ENCODE measurements at places on chromosomes 5 and 9. TPM values are rescaled to one million over a fixed set of nuclear protein-coding genes. Genes with fewer than 3 reads are reported as not detected.

The UBAC1 gene
- 107 TPM for total RNA-seq

The GABRA6 gene
- total RNA-seq = not detected

The ANAPC2 gene
- 33.9 TPM for total RNA-seq

The ATG10 gene
- 2.9 TPM for total RNA-seq

The FOXD4L5 gene
- not detected for total RNA-seq

The SLC6A7 gene
- not detected for total RNA-seq

The SH3GL2 gene
- not detected for total RNA-seq

The ACSL6 gene
- total RNA-seq = 3.0 TPM

The GNA14 gene
- total RNA-seq = 1.9 TPM

GRCh38 chr5:116280149-116280803 is 195.5 kb downstream of the COMMD10 start:
- DNase-seq = no peak

DNA sequence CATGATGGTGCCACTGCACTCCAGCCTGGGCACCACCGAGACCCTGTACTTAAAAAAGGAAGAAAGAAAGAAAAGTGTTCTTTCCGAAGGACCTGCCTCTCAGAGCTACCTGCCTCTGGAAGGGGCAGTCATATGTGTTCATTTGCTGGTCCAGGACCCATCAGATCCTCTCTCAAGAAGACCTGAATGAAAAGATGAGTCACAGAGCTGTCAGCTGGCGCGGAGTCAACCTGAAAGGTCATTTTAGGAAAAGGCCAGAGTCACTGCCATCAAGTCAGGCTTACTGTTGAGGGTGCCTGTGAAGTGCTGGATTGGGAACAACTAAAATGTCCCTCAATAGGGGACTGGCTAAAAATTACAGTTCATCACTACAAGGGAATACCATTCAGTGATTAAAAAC is 14.9 kb upstream of the HRH2 start:
- DNase-seq = no peak

DNA sequence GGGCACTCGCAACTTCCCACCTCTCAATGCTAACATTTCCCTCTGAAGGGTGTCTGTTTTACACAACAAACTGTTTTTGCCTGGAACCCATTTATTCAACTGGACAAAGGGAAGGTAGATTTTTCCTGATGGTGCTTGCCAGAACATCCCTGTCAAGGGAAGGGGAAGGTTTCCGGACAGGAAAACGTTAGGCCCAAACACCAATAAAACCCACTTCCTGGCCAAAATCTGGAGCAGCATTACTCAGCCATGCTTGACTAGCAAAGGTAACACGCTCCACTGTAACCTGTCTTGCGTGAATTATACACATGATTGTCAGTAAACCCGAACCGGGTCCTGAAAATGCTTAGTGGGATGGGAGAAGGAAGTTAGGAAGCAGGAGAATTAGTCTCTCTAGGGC is 90.2 kb downstream of the SAXO1 start:
- DNase-seq = no peak

- no peak for DNase-seq
Measured at GRCh38 chr9:120383999-120384924, 195.7 kb downstream of the CDK5RAP2 start.

DNA sequence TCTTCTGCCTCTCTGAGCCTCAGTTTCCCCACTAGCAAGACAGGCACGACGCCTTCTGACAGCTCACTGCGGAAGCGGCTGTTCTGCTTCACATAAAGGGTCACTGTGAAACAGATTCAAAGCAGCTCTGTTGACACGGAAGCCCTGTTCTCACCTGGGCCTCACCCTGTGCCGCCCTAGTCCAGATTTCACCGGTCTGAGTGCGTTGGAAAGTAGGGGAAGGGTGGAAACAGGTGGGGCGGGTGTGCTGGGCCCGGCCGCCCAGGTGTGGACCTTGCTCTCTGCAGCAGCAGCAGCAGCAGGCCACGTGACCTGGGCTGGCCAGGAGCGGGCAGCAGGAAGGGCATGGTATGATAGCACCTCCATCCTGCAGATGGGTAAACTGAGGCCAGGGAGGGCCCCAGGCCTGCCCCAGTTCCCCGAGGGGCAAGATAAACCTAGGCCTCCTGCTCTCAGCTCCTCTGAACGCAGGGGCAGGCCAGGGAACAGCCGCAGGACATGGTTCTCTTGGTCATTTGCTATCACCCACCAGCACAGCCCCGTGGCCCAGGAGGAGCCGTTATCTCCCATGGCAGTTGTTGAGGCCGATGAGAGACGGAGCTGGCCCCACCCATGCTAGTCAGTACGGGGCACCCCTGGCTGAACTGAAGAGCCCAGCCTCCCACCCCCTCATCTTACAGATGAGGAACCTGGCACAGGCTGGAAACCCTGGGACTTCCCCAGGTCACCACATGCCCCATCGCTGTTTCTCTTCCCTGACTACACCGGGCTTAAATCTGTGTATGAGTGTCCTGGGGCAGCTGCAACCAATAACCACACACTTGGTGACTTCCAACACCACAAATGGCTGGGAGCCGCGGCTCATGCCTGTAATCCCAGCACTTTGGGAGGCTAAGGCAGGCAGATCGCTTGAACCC is 12.1 kb downstream of the PTGES2 start:
- DNase-seq = peak; percentile 30

DNA sequence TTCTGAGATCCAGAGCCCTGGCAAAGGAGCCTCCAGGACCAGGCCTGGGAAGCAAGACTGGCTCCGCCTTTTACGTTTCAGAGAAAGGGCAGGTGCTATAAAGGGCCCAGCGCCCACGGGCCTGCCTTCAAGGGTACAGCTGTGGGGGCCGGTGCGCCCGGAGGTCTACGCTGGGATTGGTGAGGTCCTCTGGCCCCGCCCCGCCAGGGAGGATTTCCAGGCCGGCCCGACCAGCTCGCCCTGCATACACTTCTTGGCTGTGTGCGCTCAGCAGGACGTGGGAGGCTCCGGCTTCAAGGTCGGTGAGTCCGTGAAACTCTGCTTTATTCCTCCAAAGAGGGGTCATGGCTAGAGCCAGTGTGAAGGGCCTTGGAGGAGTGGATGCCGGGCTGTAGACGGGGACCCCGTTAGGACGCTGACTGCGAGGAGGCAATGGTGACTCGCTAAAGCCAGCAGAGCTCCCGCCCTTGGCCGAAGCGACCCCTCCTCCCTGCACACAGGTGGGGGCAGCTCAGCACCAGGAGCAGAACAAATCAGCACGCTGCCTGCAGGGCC is at the start of gene CKMT2:
CKMT2 (plus strand) TSS at position 243 of the 555 bp plus-strand sequence. CDS start 17,811 bp downstream, outside the sequence.
- DNase-seq = peak; percentile 92

DNA sequence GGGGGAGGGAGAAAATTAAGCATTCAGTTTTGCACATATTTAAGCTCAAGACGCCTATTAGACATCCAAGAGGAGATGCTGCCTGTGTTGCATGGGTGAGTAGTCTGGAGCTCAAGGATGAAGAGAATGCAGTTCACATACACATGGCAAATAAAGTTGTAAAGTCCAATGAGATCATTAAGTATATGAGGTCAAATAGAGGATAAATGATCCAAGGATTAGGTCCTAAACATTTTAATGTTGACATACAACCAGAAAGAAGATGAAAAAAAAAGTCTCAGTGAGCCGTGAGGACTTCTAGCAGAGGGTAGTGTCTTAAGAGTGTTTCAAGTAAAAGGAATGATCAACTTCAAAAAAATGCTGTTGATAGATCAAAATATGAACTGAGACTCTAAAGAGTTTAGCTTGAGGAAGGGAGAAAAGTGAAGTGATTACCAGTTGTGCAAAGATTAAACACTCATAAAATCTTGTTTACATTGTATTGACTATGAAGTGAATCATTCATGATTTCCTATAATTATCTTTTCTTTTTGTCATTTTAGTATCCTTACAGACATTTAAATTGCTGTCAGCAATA is 251.8 kb downstream of the ZNF608 start:
- no peak for DNase-seq

DNA sequence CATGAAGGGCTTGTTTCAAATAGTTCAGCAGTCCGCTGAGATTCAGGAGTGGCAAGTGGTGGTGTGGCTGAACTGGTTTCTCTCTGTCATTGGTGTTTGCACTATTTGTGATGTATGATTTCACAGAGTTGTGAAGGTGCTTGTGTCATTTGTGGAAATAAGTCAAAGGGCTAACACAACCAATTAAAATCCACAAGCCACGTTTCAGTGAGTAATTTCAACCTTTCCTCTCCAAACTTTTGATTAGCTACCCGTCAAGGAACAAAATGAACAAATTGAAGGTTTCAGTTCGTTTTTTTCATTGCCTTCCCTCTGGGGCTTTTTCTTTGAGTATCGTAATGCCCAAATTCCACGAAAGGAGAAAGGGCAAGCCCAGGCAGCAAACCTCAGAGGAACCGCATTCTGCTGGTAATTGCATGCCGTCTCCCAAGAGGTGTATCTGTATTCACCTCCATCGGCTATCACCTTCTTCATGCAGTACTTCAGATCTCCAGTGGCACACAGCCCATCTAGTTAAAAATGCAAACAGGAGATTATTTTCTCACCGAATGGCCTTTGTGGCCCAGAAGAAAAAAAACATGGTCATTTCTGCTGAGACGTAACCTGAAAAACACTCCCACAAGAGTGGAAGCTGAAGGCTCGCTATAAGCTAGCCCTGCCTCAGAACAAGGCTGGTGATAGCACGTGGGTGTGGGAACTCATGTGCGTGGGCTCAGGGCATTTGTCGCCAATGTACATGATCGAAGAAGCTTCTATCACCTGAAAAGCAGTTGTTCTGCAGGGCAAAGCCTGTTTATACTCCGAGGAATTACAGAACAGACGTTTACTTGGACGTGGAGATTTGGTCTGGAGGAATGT is 197.1 kb downstream of the NR3C1 start:
- no peak for DNase-seq

DNA sequence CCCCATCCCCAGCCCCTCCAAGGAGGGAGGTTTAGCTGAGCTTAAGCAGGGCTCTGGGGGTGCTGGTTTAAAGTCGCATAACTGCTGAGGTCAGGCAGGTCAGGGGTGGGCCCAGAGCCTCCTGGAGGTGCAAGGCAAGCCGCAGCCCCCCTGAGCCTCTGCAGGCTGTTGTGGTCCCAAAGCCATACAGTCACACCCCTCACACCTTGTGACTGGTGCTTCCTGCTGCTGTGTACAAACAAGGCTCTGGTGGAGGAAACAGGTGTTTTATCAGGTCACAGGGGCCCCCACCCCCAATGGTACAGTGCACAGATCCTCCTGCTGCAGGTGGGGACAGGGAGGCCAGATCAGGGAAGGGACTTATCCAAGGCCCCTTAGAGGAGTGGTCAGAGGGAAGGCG is 8.0 kb downstream of the TCF7 start:
- DNase-seq = no peak

DNA sequence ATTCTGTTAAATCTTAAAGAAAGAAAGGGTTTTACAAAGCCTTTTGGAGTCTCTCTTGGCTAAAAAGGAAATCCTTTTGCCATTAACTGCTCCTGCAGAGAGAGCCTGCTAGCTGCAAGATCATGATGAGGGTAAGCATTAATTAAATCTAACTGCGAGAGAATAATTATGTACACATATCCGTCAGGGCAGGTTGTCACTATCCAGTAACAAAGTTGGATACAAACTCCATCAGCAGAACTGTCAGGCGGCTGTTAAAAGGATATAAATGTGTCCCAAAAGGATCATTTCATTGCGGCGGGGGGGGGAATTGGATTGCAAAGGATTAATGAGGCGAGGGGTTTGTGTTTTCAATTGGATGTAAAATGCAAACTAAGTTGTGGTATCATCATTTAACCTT is 289.3 kb downstream of the ASTN2 start:
- DNase-seq = no peak
